ENCODE measurements at places on chromosomes 7 and 10.

- no peak for DNase-seq
Measured at GRCh38 chr10:107487284-107487683, 322.8 kb upstream of the SORCS1 start.

- no peak for DNase-seq
Measured at GRCh38 chr10:68811314-68812009, 15.9 kb upstream of the STOX1 start.

DNA sequence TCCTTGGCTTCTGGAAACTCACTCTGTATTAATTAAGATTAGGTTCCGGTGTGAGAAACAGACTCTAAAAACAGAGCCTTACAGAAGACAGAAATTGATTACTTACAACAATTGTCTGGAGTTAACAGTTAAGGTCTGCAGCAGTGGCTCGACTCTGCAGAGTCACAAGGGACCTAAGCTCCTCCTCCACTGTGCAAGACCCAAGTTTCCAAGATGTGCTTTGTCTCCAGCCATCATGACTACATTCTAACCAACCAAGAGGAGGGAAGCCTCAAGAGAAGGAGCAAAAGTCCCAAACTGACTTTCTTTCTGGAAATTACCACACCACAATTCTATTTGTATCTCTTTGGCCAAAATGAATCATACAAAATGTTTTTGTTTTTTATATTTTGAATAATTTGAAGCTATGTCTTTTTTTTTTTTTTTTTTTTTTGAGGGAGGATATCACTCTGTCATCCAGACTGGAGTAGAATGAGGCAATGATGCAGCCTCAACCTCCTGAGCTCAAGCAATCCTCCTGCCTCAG, 14.2 kb upstream of the ODAD2 start:
- no peak for DNase-seq

- no peak for DNase-seq
Measured at GRCh38 chr7:79529881-79530235, 76.4 kb upstream of the MAGI2 start.

Data from muscle of arm (tissue), 14 donors.